Stimulated activated CD4-positive, alpha-beta T cell treated with anti-CD3 and anti-CD28 coated beads, Interleukin-4, amount 100 ng/mL, for 4 hours (primary cell): ENCODE measurements at places on chromosomes 7 and 10.

DNA sequence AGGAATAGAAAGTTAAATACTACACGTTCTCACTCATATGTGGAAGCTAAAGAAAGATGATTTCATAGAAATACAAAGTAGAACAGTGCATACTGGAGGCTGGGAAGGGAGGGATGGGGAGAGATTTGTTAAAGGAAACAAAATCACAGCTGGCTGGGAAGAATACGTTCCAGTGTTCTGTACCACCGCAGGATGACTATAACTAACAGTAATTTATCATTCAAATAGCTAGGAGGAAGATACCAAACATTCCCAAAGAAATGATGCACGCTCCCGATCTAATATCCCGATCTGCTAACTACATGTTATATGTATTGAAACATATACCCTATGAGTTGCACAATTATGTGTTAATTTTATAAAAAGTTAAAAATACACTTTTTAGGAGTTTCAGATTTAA is 162.3 kb downstream of the ZMYND11 start:
- no peak for DNase-seq

DNA sequence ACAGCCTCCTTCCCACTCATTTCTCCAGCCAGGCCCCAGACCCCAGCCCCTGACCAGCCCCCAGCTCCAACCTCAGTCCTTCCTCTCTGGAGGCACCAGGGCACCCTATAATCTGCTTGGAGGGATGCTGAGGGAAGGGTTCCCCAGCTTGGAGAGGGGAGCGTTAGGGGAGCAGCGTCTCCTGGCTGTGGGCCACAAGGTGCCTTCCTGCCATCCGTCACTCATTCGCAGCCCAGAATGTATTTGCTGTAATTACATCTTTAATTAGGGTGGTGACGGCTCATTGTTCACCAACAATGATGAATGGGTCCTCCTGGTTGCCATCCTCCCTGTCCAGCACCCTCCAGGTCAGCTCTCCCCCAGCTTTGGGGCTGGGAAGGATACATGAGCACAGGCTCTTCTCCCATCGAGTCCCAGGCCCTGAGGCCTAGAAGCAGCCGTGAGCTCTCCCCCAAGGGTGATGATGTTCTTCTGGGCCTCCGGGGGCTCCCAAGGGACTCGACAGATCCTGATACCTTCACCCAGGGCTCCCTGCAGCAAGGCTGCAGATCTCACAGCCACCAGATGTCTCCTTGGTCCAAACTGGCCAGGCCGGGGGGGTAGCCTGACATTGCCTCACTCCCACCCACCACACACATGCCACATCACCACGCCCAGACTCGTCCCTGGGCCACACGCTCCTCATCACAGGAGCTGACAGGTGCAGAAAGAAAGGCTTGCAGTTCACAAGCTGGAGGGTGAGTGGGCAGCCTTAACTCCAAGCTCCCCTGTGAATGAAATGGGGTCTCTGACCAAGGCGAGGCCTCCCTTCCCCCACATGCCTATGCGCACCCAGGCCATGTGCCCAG is 26.8 kb downstream of the POLL start:
- DNase-seq: no peak

DNA sequence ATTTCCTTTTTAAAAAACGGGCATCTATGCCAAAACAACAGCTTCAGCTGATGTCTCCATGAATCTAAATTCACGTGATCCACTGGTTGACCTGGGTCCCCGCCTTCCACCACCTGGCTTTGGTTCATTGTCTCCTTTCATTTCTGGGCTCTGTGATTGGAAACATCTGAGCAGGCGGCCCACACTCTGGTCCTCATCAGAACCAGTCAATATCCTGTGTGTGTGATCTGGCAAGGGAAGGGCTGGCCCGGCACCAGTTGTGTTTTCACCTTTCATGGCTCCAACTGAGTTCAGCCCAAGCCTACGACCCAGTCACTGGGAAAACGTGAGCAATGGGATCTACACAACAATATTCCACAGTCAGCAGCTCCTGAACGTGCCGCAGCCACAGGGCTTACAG is 46.2 kb downstream of the PARP12 start:
- no peak for DNase-seq

GRCh38 chr7:142813699-142814098 is 41.2 kb upstream of the EPHB6 start:
- DNase-seq: no peak

- no peak for DNase-seq
These were observed 34.0 kb upstream of the PDGFA start for GRCh38 chr7:553636-554111.

DNA sequence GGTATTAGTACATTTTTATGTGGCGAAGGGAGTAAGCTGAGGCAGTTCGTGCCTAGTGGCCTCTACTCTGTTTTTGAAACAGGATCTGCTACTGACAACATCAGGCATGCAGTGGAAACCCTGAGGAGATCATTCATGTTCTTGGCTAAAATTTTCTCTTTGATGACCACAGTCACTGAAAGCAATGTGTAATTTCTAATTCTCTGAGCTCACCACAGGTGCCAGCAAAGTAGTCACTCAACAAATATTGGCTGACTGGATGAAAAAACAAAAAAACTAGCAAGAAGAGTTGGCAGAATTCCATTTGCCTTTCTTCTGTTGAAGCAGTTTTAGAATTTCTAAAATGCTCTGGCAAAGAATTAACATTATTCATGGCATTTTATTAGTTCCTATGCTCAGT is 176.5 kb upstream of the KCTD7 start:
- DNase-seq: no peak

DNA sequence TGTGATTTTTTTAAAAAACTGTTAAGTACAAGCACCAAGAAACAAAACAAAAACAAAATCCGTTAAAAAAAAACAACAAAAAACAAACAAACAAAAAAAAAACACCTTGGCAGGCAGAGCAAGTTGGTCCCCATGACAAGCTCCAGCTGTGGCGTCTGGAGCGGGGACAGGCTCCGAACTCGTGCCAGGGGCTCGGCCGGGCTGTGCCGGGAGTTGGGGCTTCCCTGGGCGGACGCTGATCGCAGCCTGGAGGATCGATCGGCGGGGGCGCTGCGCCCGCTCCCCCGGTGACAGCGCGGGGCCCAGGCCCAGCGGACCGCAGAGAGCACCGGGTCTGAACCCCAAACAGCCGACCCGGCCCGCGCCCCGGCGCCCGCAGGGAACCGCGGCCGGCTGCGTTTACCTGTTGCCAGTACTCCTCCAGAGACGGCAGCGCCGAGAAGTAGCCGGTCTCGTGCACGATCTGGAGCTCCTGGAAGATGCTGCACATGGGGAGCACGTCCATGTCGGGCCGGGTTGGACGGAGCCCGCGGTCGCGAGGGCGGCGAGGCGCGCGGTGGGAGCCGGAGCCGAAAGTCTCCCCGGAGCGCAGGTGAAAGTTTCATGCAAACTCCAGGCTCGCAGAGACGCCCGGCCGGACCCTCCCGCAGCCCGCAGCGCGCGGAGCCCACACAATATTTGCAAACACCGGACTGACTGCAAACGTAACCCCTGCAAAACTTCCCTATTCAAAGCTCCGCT is at the start of gene KLF6:
Gene KLF6 (minus strand): TSS at position 700 of the 741 bp plus-strand sequence. CDS start 195 bp downstream, at position 505.
- peak; percentile 49 for DNase-seq

DNA sequence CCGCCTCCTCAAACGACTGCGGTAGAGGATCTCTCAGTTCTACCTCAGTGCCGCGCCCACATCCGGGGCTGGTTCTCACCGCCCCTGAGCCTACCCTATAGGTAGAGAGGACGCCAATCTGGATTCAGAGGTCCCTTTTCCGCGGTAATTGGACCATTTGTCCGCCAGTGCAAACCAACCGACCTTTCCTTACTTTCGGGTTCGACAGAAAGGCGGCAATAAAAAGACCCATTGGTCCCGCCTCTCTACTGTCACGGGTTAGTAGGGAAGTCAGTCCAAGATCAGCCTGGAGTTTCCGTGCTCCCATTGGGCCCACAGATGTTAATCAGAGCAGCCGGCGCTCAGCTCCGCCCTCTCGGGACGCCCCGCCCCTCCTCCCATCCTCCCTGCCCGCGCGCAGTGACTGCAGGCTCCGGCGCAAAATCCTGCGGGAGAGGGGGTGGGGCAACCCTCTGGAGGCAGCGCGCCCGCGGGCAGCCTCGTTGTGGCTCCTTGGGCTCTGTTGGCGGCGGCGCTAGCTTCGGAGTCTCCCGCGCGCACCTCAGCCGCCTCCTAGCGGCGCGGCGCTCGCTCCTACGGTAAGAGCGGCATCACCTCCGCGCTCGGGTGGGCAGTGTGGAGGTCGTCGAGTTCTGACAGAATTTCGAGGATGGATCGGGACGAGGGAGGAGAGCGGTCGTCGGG is at the start of the genes PHTF2 and TMEM60:
Gene PHTF2 (plus strand): TSS at position 380 of the 684 bp plus-strand sequence.
Gene TMEM60 (minus strand): TSS at position 41 of the 684 bp plus-strand sequence. CDS start 4,061 bp downstream, outside the sequence.
- peak; percentile 88 for DNase-seq

- DNase-seq: no peak
These were observed 67.1 kb downstream of the C10orf143 start for GRCh38 chr10:130043491-130043890.

DNA sequence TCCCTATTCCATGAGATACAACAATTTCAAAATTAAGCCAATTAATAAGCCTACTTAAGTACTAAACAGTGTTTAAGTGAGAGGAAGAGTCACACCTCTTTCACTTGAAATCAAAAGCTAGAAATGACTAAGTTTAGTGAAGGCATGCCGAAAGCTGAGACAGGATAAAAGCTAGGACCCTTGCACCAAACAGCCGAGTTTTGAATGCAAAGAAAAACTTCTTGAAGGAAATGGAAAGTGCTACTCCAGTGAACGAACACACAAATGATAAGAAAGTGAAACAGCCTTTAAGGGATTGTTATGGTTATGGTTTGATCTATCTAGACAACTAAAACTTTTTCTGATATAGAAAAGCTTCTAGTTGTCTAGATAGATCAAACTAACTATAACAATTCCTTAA is 135.4 kb upstream of the KMT2E start:
- no peak for DNase-seq
